NCI-H345 (cell line): ENCODE measurements at places on chromosomes 12 and 14.

DNA sequence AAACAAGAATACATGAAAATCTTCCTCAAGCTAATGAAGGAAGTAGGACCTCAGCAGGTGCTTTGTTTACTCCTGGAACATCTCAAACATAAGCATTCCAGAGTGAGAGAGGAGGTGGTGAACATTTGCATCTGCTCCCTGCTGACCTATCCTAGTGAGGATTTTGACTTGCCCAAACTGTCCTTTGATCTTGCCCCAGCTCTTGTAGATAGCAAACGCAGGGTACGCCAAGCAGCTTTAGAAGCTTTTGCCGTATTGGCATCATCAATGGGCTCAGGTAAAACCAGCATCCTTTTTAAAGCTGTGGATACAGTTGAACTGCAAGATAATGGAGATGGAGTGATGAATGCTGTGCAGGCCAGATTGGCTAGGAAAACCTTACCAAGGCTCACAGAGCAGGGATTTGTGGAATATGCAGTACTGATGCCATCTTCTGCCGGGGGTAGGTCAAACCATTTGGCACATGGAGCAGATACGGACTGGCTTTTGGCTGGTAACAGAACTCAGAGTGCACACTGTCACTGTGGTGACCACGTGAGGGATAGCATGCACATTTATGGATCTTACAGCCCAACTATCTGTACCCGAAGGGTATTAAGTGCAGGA lies 1.9 kb downstream of the TOGARAM1 start:
- DNase-seq: peak; percentile 17

- no peak for DNase-seq
These were observed 28.6 kb downstream of the EML1 start for GRCh38 chr14:99821519-99822508.

DNA sequence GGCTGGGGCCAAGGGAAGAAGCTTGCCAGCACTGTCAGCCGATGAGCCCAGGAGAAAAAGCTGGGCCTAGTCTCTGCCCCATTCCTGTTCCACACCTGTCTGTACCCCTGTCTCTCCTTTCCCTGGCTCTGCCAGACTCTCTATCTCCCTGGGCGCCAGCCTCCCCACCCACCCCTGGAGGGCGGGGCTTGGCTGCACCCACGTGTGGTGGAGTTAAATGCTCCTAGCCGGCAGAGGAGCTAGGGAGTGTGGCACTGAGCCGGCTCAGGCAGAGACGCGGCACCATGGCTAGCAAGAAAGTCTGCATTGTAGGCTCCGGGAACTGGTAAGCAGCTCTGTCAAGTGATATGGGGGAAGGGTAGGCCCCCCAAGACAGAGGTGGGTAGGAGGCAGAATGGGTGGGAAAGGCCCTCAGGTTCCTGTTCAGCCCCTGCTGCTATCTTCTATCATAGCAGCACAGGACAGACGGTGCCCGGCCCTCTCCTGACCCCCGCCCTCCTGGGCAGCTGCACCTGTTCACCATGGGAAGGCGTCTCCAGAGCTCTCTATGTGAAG lies at the start of gene GPD1:
Gene GPD1 (plus strand): TSS at position 242 of the 555 bp plus-strand sequence. CDS start 43 bp downstream, at position 285.
- DNase-seq: peak; percentile 41

- no peak for DNase-seq
These were observed 226.3 kb downstream of the SPTSSA start for GRCh38 chr14:34235643-34236300.

DNA sequence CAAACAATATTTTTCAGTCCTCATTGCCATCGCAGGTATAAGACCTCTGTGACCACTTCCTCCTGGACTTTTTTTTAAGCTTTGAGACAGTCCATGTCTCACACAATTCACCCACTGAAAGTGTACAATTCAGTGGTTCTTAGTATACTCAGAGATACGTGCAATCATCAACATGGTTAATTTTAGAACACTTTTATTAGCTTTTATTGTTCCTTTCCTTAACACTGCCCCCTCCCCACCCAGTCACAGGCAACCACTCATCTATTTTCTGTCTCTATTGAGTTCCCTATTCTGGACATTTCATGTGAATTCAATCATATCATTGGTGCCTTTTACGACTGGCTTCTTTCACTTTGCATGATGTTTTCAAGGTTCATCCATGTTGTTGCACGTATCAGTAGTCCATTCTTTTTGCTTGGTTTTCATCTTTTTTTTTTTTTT lies 16.2 kb downstream of the NCKAP5L start:
- no peak for DNase-seq

DNA sequence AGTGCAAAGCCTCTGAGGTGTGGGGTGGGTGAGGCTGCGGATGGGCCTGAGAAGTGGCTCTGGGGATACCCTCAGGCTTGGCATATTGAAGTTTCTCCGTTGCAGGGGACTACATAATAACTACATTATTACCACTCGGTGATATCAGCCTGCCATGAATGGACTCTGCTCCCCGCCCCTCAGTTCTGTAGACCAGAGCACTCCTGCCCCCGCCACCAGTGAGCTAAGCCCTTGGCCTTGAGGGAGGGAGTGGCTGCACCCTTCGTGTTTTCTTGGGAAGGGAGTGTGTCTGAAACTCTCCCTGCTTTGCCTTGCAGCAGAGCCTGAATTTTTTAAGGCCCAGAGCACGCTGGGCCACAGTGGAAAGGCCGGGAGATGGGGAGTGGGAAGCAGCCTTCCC lies 1.7 kb downstream of the ORAI1 start:
- DNase-seq: no peak

DNA sequence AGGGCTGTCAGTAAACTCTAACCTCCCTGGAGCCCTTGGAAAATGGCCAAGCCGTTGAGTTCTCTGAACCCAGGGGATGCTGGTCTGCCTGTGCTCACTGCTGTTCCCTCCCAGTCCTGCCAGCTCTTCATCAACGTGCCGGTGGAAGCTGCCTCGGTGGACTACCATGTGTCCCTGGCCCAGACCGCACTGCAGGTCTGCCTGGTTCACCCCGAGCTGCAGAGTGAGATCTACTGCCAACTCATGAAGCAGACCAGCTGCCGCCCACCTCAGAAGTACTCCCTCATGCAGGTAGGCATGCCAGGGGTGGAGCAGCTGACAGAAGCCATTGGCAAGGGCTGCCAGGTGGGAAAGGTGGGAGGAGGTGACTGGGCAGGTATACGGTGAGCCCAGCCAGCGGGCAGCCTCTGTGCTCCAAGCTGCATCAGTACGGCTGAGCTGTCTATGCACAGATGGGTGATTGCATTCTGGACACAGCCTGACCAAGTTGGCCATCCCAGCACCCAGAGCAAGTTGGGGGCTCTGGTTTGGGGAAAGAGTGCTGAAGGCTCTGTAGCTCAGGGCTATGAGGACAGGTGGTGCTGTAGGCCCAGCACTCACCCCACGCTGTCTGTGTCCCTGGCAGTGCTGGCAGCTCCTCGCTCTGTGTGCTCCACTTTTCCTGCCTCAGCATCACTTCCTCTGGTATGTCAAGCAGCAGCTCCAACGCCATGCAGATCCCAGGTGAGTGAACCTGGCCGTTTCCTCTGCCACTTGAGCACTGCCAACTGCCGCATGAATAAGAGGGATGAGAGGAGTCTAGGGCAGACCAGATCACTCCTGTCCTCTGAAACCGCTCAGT lies 21.9 kb downstream of the PIGH start:
- DNase-seq: no peak

DNA sequence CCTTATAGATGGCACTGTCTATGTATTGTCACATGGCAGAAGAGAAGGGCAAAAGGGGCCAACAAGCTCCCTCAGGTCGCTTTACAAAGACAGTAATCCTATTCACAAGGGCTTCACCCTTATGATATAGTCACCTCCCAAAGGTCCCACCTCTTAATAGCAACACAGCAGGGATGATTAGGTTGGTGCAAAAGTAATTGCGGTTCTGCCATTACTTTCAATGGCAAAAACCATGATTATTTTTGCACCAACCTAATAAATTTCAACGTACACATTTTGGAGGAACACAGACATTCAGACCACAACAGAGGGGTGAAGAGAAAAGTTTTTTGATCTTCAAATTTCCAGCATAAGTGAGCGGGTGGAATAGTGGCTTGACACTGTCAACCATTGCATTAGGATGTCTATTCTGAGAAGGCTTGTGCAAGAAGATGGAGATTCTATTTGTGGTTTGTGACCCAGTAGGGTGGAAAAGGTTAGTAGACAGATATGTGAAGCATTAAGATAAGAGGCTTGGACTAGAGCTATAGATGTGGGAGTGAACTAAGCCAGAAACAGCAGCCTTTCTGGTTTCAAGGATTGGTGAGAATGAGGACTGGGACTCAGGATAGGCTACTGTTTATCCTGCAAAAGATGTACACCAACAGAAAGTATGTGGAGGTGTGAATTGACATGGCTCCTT lies 75.5 kb upstream of the CPSF6 start:
- no peak for DNase-seq

GRCh38 chr12:124663771-124664366 lies 96.5 kb upstream of the NCOR2 start:
- no peak for DNase-seq

DNA sequence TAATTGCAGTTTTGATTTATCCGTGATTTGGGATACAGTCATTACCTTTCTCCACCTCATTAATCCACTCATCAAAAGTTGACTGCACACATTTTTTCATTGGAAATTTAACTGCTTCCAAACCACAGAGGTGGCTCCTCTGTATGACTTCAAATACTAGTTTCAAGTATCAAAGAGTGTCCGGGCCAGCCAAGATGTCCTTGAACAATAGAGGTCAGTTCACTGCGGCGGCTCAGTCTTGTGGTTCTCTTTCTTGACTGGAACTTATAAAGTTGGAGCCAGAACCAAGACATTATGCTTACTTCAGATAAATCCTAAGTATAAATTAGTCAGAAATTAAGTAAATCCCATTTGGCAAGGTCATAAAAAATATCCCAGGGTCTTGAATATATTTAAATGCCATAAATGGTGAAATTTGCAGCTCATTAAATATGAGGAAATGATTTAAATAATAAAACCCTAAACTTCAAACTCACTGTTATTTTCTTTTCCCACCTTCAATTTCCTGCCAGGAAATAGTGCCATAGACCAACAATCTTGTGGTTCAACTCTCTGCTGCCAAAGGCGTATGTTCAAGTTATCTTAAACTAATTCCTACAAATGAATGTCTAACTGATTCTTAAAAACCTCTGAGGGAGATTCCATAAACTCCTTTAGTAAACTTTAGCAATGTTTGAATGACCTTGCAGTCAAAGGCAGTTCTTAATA lies 360.8 kb downstream of the AEBP2 start:
- DNase-seq: no peak

- no peak for DNase-seq
These were observed 170.2 kb downstream of the BCAT1 start for GRCh38 chr12:24778486-24779304.

- DNase-seq: no peak
These were observed 438.1 kb downstream of the IPO8 start for GRCh38 chr12:30257618-30258017.

DNA sequence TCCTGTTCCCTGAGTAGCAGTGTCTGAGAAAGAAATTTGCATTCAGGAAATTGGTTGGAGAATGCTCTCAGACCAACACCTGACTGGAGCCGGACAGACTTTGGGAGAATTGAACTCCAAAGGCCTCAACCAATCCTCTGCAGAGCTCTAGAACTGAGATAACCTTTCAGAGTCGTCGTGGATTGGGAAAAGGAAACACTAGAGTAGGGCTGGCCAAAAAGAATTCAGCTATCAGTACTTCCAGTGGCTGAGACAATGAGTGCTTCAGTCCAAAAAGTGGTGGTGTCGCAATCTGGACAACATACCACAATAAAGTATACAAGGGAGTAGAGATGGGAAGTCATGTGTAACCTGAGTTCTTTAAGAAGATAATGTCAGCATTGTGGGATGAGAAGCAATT lies 377.1 kb downstream of the SLC16A7 start:
- no peak for DNase-seq

GRCh38 chr12:48973941-48974673 lies 2.6 kb upstream of the WNT10B start:
- DNase-seq: no peak
